NCI-H1436 treated with DMSO at 0.1 percent for 48 hours (cell line): ENCODE measurements at places on chromosomes 11 and 22.

GRCh38 chr11:46554213-46555147, 39.3 kb downstream of the AMBRA1 start:
- DNase-seq, result no peak

DNA sequence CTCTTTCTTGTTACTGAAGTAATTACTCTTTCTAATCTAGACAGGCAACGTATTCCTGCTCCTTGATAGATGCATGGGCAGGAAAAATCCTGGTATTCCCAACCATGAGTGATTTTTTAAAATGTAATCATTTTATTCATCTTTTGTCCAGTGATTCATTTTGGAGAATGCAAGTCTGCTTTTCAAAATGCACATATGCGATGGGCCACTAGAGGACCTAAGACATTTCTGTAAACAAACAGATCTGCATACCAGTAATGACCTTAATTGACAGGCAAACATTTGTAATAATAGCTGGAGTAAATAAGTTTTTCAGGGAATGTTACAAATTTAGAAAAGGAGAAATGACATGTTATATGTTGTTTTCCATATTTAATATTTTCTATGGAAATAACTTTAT, 1167.6 kb downstream of the JRKL start:
- no peak for DNase-seq

DNA sequence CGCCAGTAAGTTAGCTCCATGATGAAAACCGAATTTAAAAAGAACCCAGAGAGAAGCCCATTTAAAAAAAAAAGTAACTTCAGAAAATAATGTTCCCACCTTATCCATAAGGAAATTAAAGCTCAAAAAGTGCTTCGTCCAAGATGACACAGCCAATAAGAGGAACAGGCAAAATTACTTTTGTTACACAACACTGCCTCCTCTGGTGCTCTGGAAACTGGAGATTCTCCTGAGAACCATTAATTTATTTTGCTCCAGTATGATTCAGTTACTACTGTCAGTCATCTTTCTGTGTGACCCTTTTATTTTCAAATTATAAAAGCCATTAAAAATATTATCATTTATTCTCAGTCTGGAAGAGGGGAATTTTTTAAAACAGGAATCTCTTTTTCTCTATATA, 2.0 kb downstream of the IFT27 start:
- DNase-seq, result no peak

DNA sequence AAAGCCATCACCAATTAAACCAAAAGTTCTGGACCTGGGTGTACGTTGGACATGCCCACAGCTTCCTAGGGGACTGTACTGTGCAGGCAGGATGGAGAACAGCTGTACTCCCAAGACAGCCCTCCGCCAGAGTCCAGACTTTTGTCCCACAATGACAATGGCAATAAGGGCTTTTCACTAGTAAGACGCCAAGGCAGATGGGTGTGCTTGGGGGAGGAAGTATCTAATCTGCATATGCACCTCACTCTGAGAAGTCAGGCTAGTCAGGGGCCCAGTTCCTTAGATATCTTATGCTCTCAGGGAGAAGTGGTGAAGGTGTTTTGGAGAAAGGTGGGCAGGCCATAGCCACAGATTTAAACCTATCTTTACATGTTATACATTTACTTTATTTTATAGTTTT, 85.1 kb upstream of the USP47 start:
- DNase-seq, result no peak

- DNase-seq, result no peak
Observed at GRCh38 chr22:39351689-39352214, 2.0 kb downstream of the SYNGR1 start.

DNA sequence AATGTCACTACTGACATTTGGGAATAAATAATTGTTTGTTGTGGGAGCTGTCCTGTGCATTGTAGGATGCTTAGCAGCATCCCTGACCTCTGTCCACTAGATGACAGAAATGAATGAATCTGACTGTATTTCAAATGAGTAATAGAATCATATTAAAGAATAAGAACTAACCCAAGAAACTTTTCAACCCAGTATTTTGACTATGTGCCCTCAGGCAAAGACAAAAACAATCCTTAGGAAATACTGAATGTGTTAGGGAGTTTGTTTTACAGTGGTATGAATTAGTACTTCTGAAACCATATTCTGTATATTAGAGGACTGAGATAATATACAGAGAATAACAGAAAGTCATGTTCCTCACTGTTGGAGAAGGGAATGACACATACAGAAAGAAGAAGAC, 320.9 kb upstream of the PITPNB start:
- no peak for DNase-seq

GRCh38 chr22:25360411-25360810, 141.0 kb downstream of the CRYBB2 start:
- DNase-seq, result no peak
